Sciatic nerve (tissue), 2 donors: ENCODE measurements at places on chromosomes 16 and 17. TPM values are rescaled to one million over a fixed set of nuclear protein-coding genes. Genes with fewer than 3 reads are reported as not detected.

KRT33A gene
- not detected for total RNA-seq

OMG gene
- total RNA-seq: 0.94 TPM

DDX19B gene
- 22.1 TPM for total RNA-seq

DRC7 gene
- not detected for total RNA-seq

GPR139 gene
- total RNA-seq: not detected

NTN1 gene
- 22.8 TPM for total RNA-seq

KCNH4 gene
- total RNA-seq: 0.36 TPM

CDH8 gene
- not detected for total RNA-seq

SLC38A8 gene
- total RNA-seq: not detected

KRTAP2-2 gene
- total RNA-seq: not detected

HOXB6 gene
- 6.3 TPM for total RNA-seq

ZNF785 gene
- 26.3 TPM for total RNA-seq

GDPD1 gene
- 4.1 TPM for total RNA-seq

DHRS7C gene
- not detected for total RNA-seq

LDHD gene
- total RNA-seq: 12.1 TPM

KRTAP17-1 gene
- total RNA-seq: not detected

PABPN1L gene
- total RNA-seq: not detected

FAM171A2 gene
- 3.7 TPM for total RNA-seq

PPM1E gene
- total RNA-seq: 0.22 TPM

NPIPB6 gene
- 8.5 TPM for total RNA-seq

LPO gene
- not detected for total RNA-seq

NUPR1 gene
- total RNA-seq: 99.3 TPM

SPIRE2 gene
- 3.2 TPM for total RNA-seq

SHCBP1 gene
- total RNA-seq: 1.9 TPM

PLLP gene
- total RNA-seq: 121 TPM

TBX4 gene
- not detected for total RNA-seq

CACNG3 gene
- total RNA-seq: not detected

PRR29 gene
- 1.0 TPM for total RNA-seq

HBA1 gene
- total RNA-seq: 11,060 TPM

SPN gene
- 5.4 TPM for total RNA-seq

C16orf89 gene
- 44.3 TPM for total RNA-seq

MT1M gene
- 6.7 TPM for total RNA-seq

CLEC3A gene
- total RNA-seq: not detected

ANKRD40CL gene
- total RNA-seq: not detected
